ENCODE measurements at places on chromosomes 12 and 14.

- H3K27ac ChIP-seq = no peak overlapping the region
- no peaks in the 10 kb centered on the region for H3K27me3 ChIP-seq
- H3K36me3 ChIP-seq = no peaks in the 10 kb centered on the region
- no peak for DNase-seq
- H3K4me1 ChIP-seq = no peaks in the 10 kb centered on the region
Measured at GRCh38 chr14:71472356-71473340, 459.6 kb upstream of the RGS6 start.

DNA sequence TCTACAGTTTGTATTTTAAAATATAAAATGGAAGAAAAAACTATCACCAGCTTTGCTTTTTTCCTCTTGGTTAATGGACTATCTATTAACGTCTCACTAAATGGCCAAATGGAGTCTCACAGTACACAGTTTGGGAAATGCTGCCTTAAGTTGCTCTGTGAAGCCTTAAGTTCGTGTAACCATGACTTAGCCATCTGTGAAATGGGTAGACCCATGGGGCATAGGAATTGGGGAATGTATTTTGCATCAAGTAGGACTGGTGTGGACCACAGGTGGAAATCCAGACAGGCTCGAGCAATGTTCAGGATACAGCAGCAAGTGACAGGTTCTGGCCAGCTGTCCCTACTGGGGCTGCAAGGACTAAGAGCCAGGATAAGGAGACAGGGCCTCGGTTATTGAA is 4.8 kb downstream of the P2RX7 start:
- no peak overlapping the region for H3K4me3 ChIP-seq
- no peak overlapping the region for H3K27ac ChIP-seq
- H3K27me3 ChIP-seq = no peaks in the 10 kb centered on the region
- no peak for DNase-seq
- H3K4me1 ChIP-seq = no peaks in the 10 kb centered on the region
- no peaks in the 10 kb centered on the region for H3K36me3 ChIP-seq

DNA sequence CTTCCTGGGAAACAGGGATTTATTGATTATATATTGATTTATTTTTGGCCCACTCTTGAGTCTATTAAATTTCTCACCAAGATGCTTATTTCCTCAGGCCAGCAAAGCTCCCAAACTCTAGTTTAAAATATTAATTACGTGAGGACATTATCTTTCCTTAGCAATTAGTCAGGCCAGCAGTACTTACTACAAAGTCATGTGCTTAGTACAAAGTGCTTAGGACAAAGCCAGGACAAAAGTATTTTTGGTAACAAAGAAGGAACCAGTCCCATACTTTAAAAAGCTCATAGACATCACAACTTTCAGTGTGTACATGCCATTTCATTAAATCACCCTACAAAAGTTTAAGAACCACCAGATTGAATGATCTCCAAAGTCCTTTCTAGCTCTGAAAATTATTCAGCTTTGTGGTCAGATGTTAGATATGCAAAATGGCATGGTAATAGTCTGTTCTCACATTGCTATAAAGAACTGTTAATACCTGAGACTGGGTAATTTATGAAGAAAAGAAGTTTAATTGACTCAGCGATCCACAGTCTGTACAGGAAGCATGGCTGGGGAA is 94.7 kb upstream of the PWP1 start:
- no peak for DNase-seq
- H3K4me3 ChIP-seq = no peak overlapping the region
- no peaks in the 10 kb centered on the region for H3K36me3 ChIP-seq

- no peaks in the 10 kb centered on the region for H3K36me3 ChIP-seq
- no peaks in the 10 kb centered on the region for H3K27me3 ChIP-seq
- H3K27ac ChIP-seq = no peak overlapping the region
- H3K4me3 ChIP-seq = no peak overlapping the region
- no peak for DNase-seq
- no peaks in the 10 kb centered on the region for H3K4me1 ChIP-seq
Measured at GRCh38 chr14:100828031-100828769, 2.3 kb downstream of the MEG3 start.

DNA sequence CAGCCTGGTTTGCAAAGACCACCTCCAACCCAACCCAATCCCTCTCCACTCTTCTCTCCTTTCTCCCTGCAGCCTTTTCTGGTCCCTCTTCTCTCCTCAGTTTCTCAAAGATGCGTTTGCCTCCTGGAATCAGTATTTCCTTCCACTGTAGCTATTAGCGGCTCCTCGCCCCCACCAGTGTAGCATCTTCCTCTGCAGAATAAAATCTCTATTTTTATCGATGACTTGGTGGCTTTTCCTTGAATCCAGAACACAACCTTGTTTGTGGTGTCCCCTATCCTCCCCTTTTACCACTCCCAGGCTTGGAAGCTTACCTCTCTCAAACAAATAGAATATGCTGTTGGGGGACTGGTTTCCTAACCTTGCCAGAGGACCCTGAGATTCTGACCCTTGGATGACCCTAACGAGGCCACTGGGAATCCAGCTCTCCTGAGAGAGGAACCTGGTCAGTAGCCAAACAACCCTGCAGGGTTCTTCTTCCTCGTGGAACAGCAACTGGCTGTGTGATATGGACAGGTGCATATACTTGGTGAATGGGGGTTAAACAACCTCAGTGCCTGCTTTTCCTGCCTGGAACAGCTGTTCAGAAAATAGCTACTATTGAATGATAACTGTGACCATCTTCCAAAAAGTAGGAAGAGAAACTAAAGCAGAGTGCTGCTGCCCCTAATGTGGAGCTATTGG is 4.4 kb downstream of the WNT1 start:
- peaks cover 7% of the 10 kb centered on the region for H3K27me3 ChIP-seq
- H3K36me3 ChIP-seq = no peaks in the 10 kb centered on the region
- H3K4me3 ChIP-seq = no peak overlapping the region

DNA sequence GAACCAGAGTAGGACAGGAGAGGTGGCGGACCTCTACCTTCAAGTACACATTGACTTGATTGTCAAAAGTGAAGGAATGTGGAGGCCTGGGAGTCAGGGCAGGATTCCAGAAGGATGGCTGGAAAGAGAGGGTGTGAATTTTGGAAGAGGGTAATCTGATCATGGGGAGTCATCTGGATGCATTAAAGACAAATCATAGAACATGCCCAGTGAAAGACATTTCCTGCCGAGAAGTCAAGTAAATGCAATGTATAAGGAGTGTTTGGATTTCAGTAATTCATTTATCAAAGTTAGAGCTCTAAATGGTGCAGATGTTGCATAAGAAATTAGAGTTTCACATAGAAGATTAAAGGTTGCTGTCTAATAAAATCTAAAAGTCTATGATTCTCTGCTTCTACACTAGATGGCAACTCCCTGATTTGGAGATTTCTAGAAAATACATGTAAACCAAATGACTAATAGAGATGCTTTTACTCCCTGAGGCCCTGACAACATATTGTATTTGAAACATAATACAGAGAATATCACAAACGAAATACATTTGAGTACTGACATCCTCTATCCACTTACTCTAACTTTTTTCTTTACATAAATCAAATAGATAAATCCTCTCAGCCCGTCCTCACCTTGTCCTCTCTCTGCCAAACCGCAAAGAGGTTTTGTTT is 91.3 kb downstream of the KCNA5 start:
- H3K4me1 ChIP-seq = no peaks in the 10 kb centered on the region
- DNase-seq = no peak
- H3K36me3 ChIP-seq = no peaks in the 10 kb centered on the region

GRCh38 chr12:46282829-46283228 is 14.0 kb upstream of the SLC38A1 start:
- no peaks in the 10 kb centered on the region for H3K27me3 ChIP-seq
- no peak overlapping the region for H3K4me3 ChIP-seq
- no peaks in the 10 kb centered on the region for H3K4me1 ChIP-seq
- H3K27ac ChIP-seq = no peak overlapping the region

- no peak overlapping the region for H3K27ac ChIP-seq
- no peaks in the 10 kb centered on the region for H3K36me3 ChIP-seq
- DNase-seq = no peak
- no peaks in the 10 kb centered on the region for H3K27me3 ChIP-seq
- H3K4me1 ChIP-seq = peaks cover 3% of the 10 kb centered on the region
- no peak overlapping the region for H3K4me3 ChIP-seq
Measured at GRCh38 chr12:130846369-130846768, 7.3 kb upstream of the STX2 start.

DNA sequence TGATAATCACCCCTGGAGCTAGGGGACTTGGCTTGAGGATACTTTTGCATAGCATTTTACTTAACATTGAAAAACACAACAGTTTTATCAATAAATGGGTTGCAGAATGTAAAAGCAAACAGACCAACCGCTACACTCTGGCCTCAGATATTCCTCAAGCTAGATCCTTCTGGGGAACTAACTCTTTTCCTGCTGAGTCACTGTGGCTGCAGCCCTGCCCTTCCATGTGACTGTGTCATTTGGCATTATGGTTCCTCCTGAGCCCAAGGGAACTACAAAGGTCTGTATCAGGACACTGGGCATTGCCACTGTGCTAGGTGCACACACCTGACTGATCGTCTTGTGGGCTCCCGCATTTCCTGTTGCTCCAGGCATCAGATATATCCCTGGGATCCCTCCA is 56.6 kb downstream of the TTC9 start:
- H3K27me3 ChIP-seq = no peaks in the 10 kb centered on the region
- H3K4me3 ChIP-seq = no peak overlapping the region
- H3K4me1 ChIP-seq = peaks cover 10% of the 10 kb centered on the region
- no peaks in the 10 kb centered on the region for H3K36me3 ChIP-seq

DNA sequence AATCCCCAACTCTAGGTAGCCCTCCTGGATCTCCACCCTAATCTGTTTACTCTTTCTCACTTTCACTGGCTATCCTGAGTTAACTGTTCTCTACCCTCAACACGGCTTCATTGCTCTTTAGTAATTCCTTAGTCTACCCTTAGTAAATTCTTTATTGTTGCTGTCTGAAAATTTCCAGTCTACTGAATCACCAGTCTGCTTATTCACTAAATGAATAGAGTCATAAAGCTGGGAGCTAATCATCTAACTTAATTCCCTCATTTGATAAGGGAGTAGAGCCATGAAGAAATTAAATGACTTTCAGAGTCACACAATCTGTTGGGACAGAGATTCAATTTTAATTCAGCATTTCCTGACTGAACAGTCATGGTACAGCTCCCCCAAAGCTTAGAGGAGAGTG is 36.5 kb downstream of the YEATS4 start:
- no peak overlapping the region for H3K4me3 ChIP-seq
- H3K4me1 ChIP-seq = no peaks in the 10 kb centered on the region
- H3K27ac ChIP-seq = no peak overlapping the region

DNA sequence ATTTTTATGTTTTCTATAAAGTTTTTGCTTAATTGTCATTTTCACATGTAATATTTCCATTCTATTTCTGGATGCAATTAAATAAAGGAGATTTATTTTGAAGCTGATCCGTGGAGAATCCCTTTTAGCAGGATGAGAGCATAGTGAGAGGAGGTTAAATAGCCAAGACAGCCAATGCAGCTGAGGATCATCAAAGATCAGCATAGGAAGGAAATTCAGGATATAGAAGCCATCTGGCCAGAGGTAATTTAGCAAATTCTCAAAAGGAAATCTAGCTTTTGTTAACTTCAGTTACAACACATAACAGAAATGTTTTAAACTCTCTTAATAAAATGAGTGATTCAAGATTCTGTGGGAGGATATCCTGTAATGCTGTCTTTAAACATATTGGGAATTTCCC is 122.8 kb upstream of the PDE3A start:
- H3K27ac ChIP-seq = no peak overlapping the region
- H3K4me1 ChIP-seq = no peaks in the 10 kb centered on the region
- no peaks in the 10 kb centered on the region for H3K27me3 ChIP-seq

GRCh38 chr12:88579601-88580050 is 645 bp downstream of the KITLG start:
- H3K27ac ChIP-seq = peak overlapping the region; percentile 63
- H3K36me3 ChIP-seq = no peaks in the 10 kb centered on the region
- H3K4me3 ChIP-seq = peak overlapping the region; percentile 65
- no peak for DNase-seq

DNA sequence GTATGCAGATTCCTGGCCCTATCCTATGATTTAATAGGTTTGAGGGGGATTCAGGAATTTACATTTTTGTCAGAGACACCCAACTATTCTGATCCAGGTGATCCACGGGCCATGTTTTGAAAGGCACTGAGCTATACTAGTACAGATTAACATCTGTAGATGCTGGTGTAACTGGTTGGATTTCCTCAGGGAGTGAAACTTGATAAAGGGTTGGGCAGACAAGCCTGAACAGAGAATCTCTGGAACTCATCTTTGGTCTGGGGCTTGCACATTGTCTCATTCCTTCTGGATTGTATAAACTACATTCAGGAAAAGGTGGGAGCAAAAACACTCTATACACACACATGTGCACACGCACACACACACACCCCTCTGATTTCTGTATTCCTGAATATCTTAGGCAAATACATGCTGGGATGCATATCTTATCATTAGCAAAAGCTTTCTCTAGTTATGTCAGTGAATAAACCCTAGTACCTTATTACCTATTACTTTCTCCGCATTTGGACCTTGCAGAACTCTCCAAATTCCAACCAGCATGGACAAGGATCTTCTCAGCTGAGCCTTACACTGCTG is 104.6 kb downstream of the SLC38A1 start:
- no peak overlapping the region for H3K27ac ChIP-seq
- H3K27me3 ChIP-seq = no peaks in the 10 kb centered on the region
- H3K36me3 ChIP-seq = no peaks in the 10 kb centered on the region
- H3K4me3 ChIP-seq = no peak overlapping the region
